WTC11 (cell line): ENCODE measurements at places on chromosomes 5 and 9.

DNA sequence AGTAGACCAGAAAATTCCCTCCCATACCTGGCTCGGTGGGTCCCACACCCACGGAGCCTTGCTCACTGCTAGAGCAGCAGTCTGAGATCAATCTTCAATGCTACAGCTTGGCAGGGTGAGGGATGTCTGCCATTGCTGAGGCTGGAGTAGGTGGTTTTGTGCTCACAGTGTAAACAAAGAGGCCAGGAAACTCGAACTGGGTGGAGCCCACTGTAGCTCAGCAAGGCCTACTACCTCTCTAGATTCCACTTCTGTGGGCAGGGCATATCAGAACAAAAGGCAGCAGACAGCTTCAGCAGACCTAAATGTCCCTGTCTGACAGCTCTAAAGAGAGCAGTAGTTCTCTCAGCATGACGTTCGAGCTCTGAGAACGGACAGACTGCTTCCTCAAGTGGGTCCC lies 5.6 kb upstream of the GZMA start:
- DNase-seq = no peak

GRCh38 chr9:120156376-120156775 lies 423.6 kb downstream of the CDK5RAP2 start:
- no peak for DNase-seq

DNA sequence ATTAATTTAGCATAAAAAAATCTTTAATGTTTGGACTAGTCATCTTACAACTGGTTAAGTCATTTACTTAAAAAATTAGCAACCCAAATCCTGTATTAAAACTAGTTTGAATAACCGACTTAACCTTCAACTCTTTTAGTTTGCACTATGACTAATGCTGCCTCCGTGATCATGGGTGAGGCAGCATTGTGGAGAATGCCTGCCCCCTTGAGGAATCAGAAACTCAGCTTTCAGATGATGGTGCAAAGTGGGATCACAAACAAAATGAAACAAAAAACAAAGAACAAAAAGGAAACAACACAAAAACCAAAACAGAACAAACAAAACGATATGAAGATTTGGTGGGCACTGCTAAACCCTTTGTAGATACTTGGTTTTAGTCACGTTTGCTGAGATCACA lies 127.0 kb upstream of the PALM2AKAP2 start:
- DNase-seq = no peak

GRCh38 chr9:117644932-117645636 lies 59.1 kb upstream of the TLR4 start:
- DNase-seq = no peak

GRCh38 chr5:128534726-128535125 lies 3.3 kb downstream of the FBN2 start:
- no peak for DNase-seq

DNA sequence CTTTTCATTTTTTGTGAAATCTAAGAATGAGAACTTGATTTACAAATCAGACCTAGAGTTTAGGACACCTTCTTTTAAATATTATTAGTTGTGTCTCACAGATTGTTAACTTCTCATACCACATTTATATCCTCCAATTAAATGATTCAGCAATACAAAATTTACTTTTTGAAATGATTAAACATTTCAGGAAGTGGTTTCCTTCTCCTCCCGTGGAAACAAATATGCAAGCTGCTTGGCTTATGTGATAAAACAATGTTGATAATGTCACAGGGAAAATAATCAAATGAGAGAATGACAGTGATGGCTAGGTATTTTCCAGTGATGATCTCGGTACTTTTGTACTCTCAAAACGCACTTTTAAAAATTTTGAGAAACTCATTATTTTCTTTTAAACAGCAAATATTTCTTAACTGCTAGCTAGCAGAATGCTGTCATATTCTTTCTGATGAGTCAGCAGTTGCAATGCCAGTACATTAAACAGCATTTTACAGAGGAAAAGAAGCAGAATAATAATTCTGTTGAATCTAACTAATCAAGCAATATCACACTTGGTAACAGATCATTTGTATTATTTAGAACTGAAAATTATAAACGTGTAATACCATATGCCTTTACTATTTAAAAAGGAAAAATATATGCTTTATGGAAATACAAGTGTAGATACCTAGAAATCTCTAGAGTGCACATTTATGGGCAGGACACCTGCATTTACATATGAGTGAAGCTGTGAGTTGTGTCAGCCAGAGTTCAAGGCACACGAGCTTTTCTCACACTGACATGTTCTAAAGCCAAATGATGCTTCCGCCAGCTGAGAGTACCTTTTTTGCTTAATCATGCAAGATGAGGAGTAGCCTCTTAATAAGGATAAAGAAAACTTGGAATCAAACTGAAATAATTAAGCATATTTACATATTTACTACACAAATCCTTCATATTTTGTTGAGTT lies 53.6 kb upstream of the CDH18 start:
- no peak for DNase-seq

DNA sequence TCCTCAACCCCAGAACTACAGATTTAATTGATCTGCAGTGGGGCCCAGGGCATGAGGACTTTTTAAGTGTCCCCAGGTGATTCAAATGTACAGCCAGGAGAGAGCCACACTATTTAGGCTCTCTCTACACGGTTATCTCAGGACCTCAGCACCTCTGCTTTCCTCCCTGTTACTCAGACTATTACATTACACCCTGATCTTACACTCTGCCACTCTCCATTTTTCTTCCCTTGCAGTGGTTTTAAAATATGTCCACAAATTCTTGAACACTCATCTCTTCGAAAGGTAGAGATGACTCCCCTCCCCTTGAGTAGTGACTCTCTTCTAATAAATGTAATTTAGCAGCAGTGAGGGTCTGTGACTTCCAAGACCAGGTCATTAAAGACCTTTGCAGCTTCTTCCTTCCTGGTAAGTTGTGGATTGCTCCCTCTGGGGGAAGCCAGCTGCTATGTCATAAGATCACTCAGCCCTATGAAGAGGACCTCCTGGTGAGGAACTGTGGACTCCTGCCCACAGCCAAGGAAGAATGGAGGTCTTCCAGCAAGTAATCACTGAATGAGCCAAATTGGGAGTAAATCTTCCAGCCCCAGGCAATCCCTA lies 87.5 kb upstream of the SSBP2 start:
- DNase-seq = no peak

DNA sequence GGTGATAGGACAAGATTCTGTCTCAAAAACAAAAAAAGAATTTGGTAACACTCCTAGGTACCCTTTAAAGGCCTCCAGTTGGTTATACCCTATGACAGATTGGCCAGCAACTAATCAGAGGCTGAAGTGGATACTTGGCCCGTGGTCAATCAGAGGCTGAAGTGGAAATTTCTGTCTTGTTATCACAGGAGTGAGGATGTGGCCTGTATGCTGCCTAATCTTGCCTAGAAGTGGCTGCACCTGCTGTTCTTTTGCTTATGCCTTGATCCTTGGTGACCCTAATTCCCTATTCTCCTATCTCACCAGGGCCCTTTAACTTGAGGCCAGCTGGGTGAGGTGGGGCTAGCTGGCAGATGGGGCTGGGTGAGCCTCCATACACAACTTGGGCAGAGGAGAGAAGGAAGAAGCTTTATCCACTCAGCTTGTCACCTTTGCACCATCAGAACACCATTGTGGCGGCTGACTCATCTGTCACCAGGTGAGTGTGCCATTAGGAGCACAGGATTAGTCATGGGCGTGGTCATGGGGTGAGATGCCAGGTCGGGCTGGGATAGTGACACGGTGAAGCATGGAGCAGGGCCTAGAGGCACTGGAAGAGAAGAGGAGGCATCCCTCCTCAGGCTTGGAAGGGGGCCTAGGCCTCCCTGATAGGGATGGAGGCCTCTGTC lies 41.5 kb downstream of the SAR1B start:
- no peak for DNase-seq

DNA sequence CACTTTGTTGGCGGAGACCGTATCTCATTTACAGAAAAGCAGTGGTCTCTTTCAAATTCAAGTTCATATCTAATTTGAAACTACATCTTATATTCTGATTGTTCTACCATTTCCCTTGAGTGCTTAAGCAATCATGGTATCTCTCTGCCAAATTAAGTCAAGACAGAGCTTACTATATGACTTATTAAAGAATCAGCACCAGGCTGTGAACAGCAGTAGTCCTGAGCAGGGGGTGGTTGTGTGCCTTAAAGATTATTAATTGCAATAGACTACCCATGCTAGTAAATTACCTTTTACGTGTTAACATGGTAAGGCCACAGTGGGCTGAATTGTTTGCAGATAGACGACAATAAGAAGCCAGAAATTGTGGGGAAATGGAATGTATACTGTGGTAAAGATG lies 21.5 kb downstream of the SNCAIP start:
- no peak for DNase-seq

- DNase-seq = no peak
Measured at GRCh38 chr5:119346394-119346793, 9.4 kb upstream of the TNFAIP8 start.

DNA sequence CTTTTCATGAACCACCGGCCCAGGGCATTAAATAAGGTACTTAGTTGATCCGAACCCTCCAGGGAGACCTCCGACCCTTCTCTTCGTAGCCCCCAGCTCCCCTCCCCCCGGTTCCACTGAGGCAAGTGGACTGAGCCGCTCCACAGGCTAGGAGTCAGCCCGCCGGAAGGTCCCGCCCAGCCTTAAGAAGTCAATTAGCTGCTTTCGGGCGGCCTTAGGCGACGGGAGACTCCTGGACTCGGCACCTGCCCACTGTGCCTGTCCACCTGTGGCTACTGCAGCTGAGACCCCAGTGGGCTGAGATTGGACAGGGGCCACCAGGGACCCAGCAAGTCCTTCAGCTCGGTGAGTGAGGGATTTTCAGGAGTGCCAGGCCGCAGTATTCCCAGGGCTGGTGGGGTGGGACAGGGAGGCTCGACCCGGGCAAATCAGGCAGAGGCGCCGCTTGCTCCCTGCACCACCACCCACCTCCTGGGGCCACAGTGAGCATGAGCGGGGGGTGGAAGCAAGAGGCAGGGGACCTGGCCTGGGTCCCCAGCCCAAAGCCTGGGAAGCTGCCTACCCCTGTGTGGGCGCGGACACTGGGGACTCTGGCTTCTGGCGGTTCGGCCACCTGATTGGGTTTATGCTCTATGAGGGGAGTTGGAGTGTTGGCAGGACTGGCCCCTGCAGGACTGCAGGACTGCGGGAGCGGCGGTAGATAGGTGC lies 39.6 kb upstream of the SPATA31E1 start:
- DNase-seq = no peak

GRCh38 chr5:150644514-150644913 lies 4.1 kb downstream of the SYNPO start:
- no peak for DNase-seq

GRCh38 chr9:133681658-133682306 lies 45.6 kb downstream of the DBH start:
- no peak for DNase-seq

DNA sequence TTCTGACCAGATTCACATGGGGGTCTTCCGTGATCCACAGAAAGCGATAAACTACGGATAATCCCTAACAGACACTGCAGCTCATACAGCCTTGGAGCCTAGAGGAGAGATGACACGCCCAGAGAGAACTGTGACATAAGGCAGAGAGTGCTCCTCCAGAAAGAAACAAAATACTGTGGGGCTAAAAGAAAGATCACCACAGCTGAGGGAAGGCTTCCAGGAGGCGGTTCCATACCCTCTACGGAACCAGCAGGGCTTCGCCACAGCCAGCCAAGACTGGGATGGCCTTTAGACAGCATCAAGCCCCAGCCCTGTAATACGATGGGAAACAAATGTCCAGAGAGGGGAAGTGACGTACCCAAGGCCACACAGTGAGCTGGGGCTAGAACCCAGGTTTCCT lies 19.3 kb downstream of the GPX3 start:
- no peak for DNase-seq

DNA sequence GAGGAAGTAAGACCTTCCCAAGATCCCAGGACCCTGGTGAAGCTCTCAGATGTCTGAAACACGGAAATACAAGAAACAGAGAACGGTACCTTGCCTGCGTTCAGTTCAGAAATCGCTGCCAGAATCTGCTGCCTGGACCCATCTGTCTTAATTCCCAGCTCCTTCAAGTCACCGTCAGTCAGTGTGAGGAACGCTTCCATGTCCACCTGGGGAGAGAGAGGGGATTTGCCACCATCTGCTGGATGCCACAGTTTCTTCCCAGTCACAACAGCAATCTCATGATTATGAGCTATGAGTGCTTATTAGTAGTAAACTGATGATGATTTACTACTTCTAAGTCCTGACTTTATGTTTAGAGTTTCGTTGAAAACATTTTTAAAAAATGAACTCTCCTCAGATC lies 36.7 kb upstream of the GABBR2 start:
- DNase-seq = no peak

- no peak for DNase-seq
Measured at GRCh38 chr5:175275097-175275496, 168.9 kb downstream of the DRD1 start.

- peak; percentile 75 for DNase-seq
Measured at GRCh38 chr9:117044241-117044640, 357.1 kb downstream of the TRIM32 start.

- DNase-seq = no peak
Measured at GRCh38 chr5:135162661-135163265, 128.7 kb upstream of the PITX1 start.

- DNase-seq = no peak
Measured at GRCh38 chr9:133253268-133253667, 21.7 kb downstream of the ABO start.

GRCh38 chr9:80407220-80407619 lies 835.5 kb downstream of the TLE4 start:
- no peak for DNase-seq

GRCh38 chr5:96148376-96148775 lies 186.7 kb upstream of the ELL2 start:
- DNase-seq = no peak

DNA sequence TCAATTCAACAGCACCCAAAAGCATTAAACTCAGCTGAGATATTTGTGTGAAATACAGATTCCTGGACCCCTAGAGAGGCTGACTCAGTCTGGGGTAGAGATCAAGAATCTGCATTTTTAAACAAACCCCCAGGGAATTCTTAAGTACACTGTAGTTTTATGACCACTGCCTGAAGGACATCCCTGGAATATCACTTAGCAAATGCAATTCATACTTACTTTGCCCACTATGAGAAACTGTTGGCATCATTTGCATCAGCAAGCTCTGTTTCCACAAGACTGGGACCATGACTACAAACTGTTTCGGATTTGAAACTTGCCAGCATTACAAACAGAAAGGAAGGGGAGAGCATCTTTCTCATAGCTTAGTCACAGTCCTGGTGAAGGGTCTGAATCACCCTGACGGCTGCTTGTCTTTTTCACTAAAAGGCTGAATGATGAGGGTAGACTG lies 63.7 kb downstream of the MLLT3 start:
- no peak for DNase-seq

DNA sequence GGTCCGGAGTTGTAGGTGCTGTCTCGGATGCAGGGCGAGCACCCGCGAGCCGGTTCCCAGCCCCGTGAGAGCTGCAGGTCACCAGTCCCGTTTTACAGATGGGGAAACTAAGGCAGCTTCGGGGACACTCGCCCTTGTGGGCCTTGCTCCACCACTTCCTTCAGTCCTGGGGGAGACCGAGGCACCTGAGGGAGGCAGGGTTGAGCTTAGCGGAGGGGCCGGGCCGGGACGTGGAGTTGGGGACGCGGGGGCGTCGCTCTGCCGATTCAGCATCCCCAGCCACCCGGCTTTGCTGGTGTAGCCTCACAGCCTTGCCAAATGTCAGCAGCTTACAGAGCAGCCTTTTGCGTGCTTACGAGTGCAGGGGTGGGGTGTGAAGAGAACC lies 530 bp downstream of the BBLN start:
- no peak for DNase-seq
